COLO829 (cell line): ENCODE measurements at places on chromosomes 13 and 19.

GRCh38 chr19:11010041-11010440, 49.2 kb downstream of the SMARCA4 start:
- no peak for DNase-seq

- DNase-seq: no peak
Observed at GRCh38 chr13:32277839-32278238, 37.3 kb downstream of the ZAR1L start.

GRCh38 chr19:46328079-46328478, 18.8 kb upstream of the PPP5C start:
- DNase-seq: no peak

DNA sequence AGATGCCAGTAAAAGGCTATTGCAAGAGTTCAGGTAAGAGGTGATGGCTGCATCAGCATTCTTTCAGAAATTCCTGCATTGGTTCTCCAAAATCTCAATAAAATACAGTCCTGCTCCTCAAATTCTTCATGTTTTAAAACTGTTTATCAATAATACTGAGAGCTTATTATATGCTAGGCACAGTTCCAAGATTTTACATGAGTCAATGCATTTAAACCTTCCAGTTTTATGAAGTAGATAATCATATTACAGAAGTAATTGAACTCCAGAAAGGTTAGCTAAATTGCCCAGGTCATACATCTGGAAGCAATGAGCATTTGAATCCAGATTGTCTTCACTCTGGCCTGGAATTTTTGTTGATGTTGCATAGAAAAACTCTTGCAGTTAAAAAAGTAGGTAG, 282.9 kb upstream of the SLITRK6 start:
- no peak for DNase-seq

GRCh38 chr13:71274923-71275608, 591.9 kb downstream of the DACH1 start:
- DNase-seq: no peak

DNA sequence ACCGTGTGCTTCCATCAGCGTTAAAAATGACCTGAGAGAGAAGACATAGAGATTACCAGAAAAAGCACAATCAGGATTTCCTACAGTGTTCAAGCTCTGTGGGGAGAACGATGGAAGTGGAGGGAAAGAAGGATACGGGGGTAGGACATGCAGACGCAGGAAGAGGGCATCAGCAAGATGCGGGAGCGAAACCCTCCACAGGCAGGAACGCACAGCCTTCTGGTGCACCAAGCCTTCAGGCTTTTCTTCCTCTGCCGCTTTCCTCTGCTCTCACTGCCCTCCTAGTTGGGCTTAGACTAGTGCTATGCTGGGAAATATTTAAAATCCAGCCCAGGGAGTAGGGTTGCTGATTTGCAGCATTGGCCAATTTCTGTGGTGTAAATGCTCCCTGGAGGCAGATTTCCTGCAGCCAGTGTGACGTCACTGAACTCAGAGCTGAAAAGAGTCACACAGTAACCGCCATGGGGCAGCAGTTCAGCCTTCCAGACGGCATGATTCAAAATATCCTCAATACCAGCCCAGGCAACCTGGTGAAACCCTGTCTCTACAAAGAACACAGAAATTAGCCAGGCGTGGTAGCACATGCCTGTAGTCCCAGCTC, 205.1 kb upstream of the SOX1 start:
- no peak for DNase-seq

DNA sequence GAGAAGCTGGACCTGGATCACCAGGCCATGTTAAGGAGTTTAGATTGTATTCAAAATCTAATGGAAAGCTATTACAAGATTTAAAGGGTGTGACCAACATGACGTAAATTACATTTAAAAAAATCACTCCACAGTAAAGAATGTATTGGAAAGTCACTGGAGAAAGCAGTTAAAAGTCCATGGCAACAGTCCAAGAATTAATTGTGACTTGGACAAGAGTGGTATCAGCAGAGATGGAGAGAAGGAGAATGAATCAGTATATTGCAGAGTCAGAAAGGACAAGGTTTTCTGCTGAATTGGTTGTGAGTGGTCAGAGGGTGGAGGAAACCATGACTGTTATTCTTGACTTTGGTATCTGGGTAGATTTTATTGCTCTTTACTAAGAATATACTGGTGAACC, 535.1 kb upstream of the SLITRK1 start:
- DNase-seq: no peak

- DNase-seq: no peak
Observed at GRCh38 chr13:47837104-47837880, 163.8 kb downstream of the SUCLA2 start.

GRCh38 chr13:44311011-44311780, 62.4 kb upstream of the SERP2 start:
- DNase-seq: no peak

DNA sequence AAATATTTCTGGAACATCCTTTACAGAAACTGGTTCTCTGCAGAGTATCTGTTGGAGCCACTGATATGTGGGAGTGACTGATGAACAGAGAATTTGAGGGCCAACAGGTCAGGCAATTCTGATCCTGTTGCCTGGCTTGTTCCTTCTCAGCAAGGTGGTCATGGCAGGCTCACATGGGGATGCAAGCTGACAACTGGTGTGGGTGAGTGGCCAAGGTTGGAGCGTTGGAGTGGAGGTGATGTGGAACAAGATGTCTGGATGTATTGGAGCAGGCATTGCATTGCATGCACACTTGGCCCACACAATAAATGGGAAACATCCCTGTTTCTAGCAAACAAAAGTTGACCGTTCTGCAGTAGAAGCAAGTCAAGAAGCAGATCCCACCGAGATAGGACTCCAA, 380.7 kb downstream of the ZNF536 start:
- DNase-seq: no peak

DNA sequence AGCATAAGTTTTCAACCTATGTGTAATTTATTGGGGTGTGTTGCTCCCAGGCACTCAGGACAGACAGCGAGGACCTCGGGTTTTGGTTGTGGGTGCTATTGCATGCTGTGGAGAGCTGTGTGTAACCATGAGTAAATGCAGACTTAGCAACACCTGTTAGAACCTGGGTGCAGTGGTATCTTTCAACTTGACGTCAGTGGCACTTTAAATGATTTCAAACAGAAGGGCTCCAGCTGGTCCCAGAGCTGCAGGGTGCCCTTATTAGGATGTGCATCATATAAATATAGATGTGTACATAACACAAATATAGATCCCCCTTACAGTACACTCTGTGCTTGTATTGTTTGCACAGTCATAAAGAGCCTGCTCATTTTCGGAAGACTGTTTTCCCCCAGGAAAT, 228.3 kb upstream of the IRS2 start:
- no peak for DNase-seq

GRCh38 chr19:8616861-8617260, 6.3 kb upstream of the ADAMTS10 start:
- no peak for DNase-seq

DNA sequence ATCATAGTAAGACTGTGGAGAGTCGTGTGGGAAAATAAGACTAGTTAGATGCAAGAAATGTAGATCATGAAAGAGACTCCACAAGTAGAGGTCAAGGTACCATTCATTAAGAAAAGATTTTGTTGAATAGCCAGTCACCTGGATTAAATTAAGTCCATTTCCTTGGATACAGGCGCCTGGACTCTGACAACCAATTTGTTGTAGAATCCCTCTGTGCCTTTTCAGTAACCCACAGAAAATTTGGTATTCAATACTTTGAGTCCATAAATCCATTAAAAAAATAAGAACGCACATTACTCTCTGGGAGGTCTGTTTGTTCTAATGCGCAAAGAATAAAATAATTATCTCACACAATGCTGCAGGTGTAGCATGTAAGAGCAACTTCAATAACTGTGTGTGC, 469.4 kb downstream of the KLF12 start:
- no peak for DNase-seq

- no peak for DNase-seq
Observed at GRCh38 chr19:19457671-19458070, 52.2 kb downstream of the GATAD2A start.

- peak; percentile 77 for DNase-seq
Observed at GRCh38 chr19:2096034-2096479, at the start of gene MOB3A. Gene MOB3A, minus strand, starts transcription at chr19:2096326. Its CDS starts 17,766 bp downstream, at chr19:2078560.

DNA sequence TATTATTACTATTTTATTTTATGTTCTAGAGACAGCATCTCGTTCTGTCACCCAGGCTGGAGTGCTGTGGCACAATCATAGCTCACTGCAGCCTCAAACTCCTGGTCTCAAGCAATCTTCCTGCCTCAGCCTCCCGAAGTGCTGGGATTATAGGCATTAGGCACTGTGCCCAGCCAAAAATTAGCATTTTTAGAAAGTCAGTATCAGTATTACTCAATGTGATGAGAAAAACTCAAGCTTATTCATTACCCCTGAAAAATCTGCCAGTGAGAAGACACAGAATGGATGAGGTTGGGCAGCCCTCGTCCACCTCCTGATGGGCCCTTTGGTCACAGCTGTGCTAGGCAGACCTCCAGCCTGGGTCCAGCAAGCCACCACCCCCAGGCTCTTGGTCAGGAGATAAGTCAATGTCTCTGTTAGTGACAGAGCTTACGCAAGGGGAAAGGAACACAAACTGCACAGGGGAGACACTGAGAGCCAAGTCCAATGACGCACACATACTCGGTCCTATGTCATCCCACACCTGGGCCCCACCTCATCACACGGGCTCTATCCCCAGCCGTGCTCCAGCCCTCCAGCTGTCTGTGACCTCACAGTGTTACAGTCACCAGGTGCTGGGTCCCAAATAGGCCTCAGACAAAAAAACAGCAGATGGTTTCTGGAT, 19.8 kb downstream of the PEPD start:
- no peak for DNase-seq

DNA sequence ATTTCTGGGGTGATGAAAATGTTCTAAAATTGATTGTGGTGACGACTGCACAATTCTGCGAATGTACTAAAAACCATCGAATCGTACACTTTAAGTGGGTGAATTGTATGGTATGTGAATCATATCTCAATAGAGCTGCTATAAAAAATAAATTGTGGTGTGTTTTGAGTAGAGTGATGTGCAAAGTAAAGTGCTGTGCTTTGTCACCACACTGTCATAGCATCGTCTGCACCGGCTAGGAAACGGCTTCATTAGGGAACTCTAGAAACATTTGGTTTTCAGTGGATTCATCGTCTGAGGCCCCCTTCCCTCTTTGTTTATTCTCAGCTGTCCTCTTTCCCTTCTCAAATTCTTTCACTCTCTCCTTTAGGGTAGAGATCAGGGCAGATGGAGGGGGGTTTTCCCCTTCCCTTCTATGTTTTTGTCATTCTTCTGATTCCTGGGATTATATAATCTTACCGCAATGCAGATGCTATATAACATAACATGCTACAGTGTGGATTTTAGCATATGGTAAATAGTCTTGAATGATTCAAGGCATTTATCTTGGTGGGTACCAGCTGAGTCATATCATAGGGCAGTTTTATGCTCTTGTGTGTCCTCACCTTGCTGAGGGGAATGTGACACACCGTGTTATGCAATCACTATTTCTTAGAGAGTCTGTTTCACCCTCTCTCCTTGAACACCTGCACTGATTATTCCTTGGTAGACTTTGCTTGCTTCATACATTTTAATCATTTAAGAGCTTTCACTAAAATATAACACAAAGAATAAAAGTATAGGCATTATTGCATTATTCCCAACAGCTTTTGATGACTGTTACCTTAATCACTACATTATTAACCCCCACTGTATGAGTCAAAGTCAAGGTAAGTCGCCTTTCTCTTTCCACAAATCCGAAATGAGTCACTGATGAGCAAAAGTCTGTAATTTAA, 239.4 kb downstream of the DCLK1 start:
- DNase-seq: no peak

DNA sequence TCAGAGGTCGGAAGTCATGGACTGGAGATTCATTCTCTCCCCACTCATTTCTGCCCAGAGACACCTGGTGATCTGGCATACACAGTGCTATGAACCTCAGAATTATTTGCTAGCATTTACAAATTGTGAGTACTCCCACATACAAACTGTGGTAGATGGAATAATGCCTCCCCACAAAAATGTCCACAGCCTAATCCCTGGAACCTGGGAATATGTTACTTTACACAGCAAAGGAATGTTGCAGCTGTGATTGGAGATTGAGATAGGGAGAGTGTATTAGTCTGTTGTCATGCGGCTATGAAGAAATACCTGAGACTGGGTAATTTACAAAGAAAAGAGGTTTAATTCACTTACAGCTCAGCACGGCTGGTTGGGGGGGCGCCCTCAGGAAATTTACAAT, 3.1 kb upstream of the UQCRFS1 start:
- DNase-seq: no peak

- DNase-seq: no peak
Observed at GRCh38 chr13:41674246-41674645, 216.9 kb downstream of the RGCC start.

DNA sequence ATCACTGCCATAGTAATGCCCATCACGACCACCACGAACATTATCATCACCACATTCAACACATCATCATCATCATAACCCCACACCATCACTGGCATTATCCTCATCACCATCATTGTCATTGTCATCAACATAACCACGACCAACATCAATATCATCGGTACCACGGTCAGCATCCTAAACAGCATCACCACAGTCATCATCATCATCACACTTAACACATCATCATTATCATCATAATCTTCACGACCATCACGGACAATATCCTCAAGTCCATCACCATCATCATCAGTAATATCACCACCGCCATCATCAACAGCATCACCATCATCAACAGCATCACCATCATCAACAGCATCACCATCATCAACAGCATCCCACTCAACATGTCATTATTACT, 70.3 kb downstream of the MBD3L1 start:
- no peak for DNase-seq

- DNase-seq: no peak
Observed at GRCh38 chr13:50615234-50615633, 228.3 kb downstream of the DLEU7 start.

DNA sequence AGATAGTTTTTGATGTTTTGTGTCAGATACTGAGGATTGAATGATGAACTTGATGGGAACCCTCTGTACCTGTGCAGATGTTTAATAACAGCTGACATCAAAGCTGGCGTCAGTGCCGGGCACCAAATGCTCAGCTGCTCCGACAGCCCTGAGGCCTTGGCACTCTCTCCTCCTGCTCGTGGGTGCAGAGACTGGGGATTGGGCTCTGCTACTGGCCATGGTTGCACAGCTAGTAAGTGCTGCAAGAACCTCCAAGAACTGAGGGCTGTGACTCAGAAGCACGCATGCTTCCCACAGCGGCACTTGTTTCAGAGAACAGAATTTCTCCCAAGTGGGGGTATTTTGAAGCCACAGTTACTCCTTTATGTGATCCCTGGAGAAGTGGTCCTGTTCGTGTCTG, 5.9 kb downstream of the LAMP1 start:
- DNase-seq: no peak

DNA sequence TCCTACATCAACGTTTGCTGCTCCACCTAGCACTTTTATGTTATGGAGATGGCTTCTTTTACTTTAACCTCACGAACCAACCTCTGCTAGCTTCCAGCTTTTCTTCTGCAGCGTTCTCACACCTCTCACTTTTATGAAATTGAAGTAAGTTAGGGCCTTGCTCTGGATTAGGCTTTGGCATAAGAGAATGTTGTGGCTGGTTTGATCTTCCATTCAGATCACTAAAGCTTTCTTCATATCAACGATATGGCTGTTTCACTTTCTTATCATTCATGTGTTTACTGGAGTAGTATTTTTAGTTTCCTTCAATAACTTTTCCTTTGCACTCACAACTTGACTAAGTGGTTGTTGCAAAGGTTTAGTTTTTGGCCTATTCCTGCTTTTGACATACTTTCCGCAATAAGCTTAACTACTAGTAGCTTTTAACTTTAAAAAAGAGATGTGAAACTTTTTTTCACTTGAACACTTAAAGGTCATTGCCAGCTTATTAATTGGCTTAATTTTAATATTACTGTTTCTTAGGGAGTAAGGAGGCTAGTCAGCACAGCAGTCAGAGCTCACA, 60.0 kb upstream of the SPRY2 start:
- no peak for DNase-seq
